ENCODE measurements at places on chromosomes 4 and X.
A peak's percentile ranks its signal among the peaks of the same experiment; 100 is the strongest.

- DNase-seq = no peak
Measured at GRCh38 chr4:158578476-158578875, 56.8 kb downstream of the RXFP1 start.

DNA sequence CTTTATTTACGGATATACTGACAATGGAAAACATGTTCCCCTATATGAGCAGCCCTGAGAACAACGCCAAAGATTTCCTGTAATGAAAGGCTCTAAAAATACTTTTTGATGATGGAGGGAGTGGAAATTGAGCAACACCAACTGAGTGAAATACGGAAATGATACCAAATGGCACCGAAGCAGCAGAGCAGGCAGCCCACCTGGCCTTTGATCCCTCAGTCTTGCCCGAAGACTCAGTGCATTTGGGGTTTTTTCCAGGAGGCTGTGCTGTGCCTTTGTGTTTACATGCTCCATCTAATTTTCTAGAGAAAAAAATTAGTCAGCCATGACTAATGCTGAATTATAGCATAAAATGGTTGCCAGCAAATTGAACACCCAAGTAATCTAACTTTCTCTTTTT lies 169.9 kb upstream of the RBPJ start:
- DNase-seq = peak; percentile 9

- no peak for DNase-seq
Measured at GRCh38 chr4:130985371-130985770, 1889.4 kb downstream of the C4orf33 start.

DNA sequence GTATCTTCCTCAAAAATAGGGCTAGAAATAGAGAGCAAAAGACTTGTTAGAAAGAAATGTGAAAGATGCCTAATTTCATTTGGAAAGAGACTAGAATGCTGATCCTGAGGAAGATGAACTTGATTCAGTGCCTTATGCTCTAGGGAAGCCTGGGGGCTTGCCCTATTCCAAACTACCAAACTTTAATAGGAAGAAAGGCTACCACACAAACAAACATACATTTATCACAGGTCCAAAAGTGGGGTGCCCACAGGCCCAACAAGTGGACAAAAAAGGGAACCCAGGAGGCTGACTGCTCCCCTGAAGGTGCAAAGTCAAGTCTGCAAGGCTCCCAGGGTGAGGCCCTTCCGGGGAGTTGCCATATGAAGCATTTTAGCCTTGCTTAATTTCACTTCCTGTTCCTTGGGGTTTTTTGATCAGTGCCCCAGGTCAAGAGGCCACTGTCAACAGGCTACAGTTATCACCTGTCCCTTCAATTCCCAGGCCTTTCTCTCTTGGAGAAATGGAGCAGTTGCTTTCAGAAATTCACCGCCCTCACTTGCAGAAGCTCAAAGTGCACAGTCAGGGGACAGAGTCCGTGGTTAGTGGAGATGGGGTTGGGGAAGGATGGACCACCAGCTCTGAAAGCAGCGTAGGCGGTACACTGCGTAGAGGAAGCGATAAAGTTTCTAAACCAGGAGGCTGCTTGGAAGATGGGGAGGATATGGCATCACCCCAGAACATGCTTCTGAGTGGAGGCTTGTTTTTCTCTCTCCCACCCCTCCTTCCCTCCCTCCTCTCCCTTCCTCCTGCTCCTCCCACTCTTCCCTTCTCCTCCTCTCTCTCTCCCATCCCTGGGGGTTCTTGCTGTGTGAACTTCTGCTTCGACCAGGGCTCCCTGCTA lies 36.4 kb downstream of the TMEM154 start:
- DNase-seq = no peak

DNA sequence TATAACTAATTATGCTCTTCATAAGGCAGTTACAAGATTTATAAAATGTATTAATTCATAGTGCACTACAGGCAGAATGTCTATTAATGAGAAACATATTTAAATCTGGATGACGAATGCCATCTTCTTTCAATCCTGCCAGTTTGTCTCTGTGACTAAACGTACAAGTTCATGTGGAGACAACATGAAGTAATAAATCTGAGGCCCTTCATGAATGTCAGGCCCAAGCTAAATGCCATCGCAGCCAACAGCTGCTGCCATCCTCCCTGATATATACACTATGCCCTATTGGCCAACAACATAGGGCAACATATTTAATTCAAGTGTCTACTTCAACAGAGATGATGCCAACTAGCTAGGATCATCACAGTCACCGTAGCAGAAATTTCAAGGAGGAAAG lies 43.7 kb downstream of the TSPAN5 start:
- DNase-seq = no peak

GRCh38 chr4:17170131-17170530 lies 271.7 kb upstream of the LDB2 start:
- DNase-seq = no peak

DNA sequence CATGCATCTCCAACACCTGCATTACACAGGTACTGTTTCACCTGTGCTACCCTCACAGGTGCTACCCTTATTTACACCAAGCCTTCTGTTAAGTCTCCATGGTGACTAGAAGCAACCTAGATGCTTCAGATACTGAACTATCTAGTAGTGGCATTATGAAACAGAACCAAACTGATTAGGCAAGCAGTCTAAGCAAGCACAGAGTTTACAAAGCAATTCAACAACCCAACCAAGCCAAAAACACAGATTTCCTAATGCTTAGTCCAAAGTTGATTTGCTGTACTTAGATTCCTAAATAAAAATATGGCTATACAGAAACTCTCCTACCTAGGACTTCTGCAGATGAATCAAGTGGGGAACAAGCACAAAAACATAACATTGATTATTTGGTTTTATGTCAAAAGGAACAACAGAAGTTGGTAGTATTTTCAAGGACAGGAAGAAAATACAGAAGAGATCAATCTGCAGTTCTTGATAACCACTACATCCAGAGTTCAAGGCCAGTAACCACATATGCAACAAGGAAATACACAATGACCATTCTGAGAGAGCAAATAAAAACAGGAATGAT lies 3.2 kb downstream of the TAPT1 start:
- DNase-seq = no peak

- peak; percentile 78 for DNase-seq
Measured at GRCh38 chr4:99655308-99656081, 2.1 kb downstream of the C4orf54 start.

- no peak for DNase-seq
Measured at GRCh38 chr4:77493120-77493752, 112.4 kb upstream of the CXCL13 start.

DNA sequence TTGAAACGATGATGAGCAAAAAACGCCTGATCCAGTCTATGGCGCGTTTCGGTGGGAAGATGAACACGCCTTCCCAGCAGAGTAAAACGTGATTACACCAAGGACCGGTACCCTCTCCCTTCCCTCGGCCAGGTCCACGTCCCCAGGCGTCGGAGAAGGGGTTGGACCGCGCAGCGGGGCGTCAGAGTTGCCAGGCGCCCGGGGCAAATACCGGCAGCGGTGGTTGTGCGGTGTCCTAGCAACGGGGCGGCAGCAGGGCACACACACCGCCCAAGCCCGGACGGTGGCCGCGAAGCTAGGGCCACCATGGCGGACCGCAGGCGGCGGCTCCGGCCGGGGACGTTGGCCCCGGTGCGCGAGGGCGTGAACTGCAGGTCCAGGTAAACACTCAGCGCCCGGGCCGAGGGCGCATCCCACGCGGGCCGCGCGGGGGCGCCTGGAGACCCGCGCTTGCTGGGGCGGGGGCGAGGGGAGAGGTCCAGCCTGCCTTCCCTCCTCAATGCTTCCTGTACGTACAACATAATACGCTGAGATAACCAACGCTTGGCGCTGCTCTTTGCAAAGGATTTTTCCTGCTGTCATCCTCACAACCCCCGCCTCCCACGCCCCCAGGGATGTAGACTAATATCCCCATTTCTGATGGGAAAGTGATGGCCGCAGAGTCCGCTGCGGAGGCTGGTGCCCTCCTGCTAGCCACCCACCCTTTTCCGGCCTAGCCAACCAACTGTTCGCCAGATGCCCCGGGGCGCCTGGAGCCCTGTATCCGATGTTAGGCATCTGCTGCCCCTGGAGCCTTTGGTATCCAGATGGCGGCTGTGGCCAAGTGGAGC lies at the start of gene FAM47E:
FAM47E (plus strand) TSS at position 281 of the 830 bp plus-strand sequence; CDS start at position 307, 26 bp downstream.
- DNase-seq = peak; percentile 51

DNA sequence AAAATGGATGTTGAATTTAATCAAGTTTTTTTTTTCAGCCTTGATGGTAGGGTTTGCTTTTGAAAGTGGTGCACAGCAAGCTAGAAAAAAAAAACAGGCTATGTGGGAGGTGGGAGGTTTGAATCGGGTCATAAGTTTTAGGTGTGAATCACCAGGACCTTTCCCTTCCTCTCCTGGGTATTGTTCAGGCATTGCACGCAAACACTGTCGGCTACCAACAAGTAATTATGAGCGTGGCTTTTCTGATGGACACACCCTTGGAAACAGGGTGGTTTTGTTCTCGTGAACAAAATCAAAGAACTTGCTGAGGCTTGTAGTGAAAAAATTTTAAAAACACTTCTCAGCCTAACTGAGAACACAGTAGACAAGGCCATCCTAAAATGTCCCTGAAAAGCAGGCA lies 18.1 kb downstream of the PIR start:
- DNase-seq = no peak

Measured in DMS79 treated with DMSO at 0.1 percent for 48 hours (cell line).